Panc1 (cell line): ENCODE measurements at places on chromosomes 3 and 15. TPM values are rescaled to one million over a fixed set of nuclear protein-coding genes. Genes with fewer than 3 reads are reported as not detected.

The CELSR3 gene
- 7.7 TPM for total RNA-seq

The LDHAL6B gene
- not detected for total RNA-seq

The PDE8A gene
- 40.0 TPM for total RNA-seq

The DNAH1 gene
- total RNA-seq: 2.4 TPM

The GRM2 gene
- 0.21 TPM for total RNA-seq

The CSPG5 gene
- 3.2 TPM for total RNA-seq

The ZBTB47 gene
- total RNA-seq: 3.6 TPM
